ENCODE measurements at places on chromosomes 1 and 21.
A peak's percentile ranks its signal among the peaks of the same experiment; 100 is the strongest.

GRCh38 chr1:47569681-47570470 is 132.0 kb downstream of the FOXD2 start:
- DNase-seq: no peak

GRCh38 chr1:80047791-80048190 is 1041.3 kb upstream of the ADGRL4 start:
- DNase-seq: no peak

- DNase-seq: no peak
Measured at GRCh38 chr1:174204697-174205308, 45.5 kb downstream of the RABGAP1L start.

- DNase-seq: no peak
Measured at GRCh38 chr1:159341736-159342135, 39.6 kb downstream of the FCER1A start.

DNA sequence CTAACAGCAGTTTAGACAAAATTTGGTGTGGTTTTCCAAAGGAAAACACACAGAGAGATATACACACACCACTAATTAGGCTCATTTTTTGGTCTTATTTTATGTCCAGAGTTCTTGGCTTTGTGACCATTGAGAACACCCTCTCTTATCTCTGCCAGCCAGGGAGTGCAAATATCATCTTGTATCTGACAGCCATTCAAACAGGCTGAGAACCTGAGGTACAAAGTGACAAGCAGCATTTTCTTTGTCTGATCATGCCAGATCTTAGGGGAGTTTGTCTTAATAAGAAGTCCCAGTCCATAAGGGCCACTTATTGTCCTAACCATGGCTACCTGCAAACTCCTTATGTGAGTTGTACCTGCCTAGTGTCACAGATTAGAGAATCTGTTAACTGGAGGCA is 1165.2 kb downstream of the BRINP3 start:
- DNase-seq: no peak

DNA sequence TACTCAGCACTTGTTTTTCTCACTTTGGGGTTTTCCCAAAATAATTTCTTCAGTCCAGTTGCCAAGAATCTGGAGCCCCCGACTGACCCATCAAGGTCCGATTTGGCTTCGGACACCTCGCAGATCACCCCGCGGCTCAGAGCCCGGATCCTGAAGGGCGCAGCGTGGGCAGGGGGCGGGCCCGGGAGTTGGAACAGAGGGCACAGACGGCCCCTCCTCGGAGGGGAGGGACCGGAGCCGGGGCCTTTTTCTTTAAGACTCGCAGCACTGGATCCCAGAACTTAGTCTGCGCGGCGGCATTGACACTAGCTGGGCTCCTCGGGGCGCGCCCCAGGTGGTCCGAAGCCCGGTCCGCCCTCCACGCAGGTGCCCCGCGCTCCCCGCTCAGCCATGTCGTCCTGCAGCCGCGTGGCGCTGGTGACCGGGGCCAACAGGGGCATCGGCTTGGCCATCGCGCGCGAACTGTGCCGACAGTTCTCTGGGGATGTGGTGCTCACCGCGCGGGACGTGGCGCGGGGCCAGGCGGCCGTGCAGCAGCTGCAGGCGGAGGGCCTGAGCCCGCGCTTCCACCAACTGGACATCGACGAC is at the start of gene CBR3:
Gene CBR3, plus strand, starts transcription at position 277 of the 588 bp plus-strand sequence. Its CDS starts 114 bp downstream, at position 391.
- DNase-seq: peak; percentile 69

- no peak for DNase-seq
Measured at GRCh38 chr1:220880726-220881506, 1.7 kb downstream of the HLX start.

DNA sequence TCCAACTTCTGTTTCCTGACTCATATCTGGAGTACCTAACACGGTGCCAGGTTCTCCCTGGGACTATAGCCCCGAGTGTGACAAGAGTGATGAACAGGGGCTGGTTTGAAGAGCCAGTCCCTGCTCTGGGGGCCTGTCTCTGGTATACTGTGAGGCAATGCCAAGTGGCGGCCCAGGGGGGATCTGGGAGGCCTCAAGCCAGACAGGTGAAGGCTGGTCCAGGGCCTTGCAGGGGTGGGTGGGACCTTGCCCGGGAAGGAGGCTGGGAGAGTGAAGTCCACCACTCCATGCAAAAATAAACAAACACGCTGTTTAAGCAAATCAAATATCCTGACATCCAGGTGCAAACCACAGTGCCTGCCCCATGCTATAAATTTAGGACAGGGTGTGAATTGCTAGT is 6.8 kb upstream of the PLXNA2 start:
- no peak for DNase-seq

- DNase-seq: no peak
Measured at GRCh38 chr1:111199329-111199728, 1.1 kb downstream of the DENND2D start.

- DNase-seq: no peak
Measured at GRCh38 chr1:48738356-48738755, 38.3 kb downstream of the BEND5 start.

GRCh38 chr21:23445307-23445706 is 2162.0 kb downstream of the MRPL39 start:
- DNase-seq: no peak

DNA sequence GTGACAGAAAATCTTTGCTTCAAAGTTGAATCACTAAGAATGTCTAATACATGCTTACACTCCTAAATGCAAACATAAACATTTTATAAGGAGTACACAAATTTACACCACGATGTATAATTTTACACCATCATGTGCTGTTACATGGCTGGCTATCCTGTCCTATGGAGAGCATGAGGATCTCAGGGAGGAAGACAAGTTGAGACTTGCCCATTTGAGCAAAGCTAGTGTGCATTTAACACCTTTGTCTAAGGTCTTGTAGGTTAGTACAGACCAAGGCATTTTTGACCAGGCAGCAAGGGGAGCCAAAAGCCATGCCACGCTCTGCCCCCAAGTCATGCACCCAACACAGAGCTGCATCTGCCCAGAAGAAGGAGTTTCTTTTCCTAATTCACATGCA is 14.5 kb upstream of the COG2 start:
- no peak for DNase-seq
